ENCODE measurements at places on chromosomes 3 and 15. TPM values are rescaled to one million over a fixed set of nuclear protein-coding genes. Genes with fewer than 3 reads are reported as not detected.
A peak's percentile ranks its signal among the peaks of the same experiment; 100 is the strongest.

DNA sequence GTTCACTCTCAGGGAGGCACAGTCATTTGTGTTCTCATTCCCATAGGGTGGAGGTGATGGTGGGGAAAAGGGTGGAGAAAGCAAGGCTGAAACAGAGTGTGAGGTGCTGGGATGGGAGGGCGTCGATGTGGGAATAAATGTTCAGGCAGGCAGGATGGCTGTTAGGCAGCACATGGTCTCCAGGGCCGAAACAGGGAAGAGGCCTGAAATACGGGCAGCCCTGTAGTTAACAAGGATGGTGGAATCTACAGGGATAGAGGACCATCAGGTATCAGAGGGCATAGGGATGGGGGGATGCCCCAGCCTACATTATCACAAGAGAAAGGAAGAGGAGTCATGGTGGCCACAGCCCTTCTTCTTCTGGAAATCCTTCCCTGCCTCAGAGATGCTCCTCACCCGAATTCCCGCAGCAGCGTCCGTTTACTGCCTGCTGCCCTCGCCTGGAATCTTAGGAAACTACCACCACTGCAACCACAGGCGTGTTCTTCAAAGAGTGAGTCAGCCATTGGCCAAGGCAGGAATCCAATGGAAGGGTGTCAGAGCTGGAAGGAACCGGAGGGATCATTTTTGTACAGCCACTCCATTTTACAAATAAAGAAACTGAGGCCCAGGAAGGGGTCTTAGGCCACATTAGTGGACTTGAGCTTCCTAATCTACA lies 49.7 kb upstream of the POMGNT2 start:
- DNase-seq, result no peak

Gene NRROS
- polyA plus RNA-seq, result 3.8 TPM

Gene APBA2
- polyA plus RNA-seq, result 11.8 TPM

- no peak for DNase-seq
Observed at GRCh38 chr3:99686469-99686868, 48.1 kb downstream of the COL8A1 start.

Gene B3GALNT1
- 43.5 TPM for polyA plus RNA-seq

DNA sequence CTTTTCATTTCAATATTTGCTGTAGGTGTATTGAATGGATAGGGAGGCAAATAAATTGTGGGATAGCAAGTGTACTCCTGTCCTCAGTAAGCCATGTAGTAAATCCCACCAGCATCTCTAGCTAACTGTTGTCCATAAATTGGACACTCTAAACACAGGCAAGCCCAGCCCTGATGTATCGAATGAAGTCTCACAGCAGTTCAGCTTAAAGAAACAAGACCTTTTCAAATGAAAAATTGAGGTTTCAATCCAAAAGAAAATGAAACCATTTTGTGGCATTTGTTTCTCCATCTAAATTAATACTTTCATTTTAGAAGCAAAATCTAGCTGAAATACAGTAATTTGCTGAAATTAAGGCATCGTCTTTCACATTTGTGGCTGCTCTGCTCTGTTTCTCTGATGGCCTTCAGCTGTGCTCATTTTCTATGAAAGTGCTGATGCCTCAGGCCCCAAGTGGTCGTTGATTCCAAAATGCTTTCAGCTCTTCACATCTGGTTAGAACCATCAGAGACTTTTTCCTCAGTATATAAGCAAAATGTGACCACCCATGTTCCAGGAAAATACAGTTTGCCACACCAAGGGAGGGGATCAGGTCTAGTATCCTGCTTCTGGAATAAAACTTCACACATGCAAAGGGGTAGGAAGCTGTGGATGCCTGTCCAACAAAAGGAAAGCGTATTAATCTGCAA lies 245.0 kb downstream of the ZMAT3 start:
- no peak for DNase-seq

DNA sequence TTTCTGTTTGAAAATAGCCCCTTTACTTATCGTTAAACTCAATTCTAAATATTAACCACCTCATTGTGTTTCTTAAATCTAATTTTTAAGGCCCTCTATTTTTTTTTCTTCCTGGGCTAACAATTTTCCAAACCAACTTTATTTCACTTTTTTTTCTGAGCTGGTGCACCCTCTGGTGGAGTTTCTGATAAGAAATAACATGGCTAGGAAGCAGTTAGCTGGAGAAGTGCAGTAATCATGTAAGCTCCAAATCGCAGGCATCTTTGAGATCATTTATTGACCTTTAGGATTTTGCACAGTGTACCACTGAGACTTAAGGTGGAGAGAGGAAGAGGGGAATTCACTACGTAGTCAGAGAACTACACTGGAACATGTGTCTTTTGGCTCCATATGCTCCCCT lies 6.4 kb downstream of the TMEM207 start:
- no peak for DNase-seq

Gene DISP2
- 0.51 TPM for polyA plus RNA-seq

GRCh38 chr15:78811124-78811824 lies at the start of gene ADAMTS7:
Gene ADAMTS7 (minus strand): TSS chr15:78811464. CDS start chr15:78811220, 244 bp downstream.
- DNase-seq, result peak; percentile 18

- DNase-seq, result no peak
Observed at GRCh38 chr3:56123487-56123886, 344.8 kb downstream of the ERC2 start.

DNA sequence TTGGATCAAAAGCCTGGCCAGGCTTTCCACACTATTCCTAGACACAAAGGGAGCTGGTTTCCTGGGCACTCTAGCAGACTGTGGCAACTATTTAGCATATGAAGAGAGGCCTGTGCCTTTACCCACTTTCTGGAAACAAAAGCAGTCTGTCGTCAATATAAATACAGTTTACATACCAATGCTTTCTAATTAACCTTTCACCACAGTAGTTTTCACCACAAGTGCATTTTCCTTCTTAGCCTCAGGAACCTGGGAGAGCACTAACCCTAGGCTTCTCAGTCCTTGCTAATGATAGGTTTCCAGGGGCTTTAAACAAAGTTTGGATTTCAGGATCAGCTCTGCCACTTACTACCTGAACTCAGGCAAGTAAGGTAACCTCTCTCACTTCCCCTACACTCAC lies 499.1 kb downstream of the MAGI1 start:
- no peak for DNase-seq

DNA sequence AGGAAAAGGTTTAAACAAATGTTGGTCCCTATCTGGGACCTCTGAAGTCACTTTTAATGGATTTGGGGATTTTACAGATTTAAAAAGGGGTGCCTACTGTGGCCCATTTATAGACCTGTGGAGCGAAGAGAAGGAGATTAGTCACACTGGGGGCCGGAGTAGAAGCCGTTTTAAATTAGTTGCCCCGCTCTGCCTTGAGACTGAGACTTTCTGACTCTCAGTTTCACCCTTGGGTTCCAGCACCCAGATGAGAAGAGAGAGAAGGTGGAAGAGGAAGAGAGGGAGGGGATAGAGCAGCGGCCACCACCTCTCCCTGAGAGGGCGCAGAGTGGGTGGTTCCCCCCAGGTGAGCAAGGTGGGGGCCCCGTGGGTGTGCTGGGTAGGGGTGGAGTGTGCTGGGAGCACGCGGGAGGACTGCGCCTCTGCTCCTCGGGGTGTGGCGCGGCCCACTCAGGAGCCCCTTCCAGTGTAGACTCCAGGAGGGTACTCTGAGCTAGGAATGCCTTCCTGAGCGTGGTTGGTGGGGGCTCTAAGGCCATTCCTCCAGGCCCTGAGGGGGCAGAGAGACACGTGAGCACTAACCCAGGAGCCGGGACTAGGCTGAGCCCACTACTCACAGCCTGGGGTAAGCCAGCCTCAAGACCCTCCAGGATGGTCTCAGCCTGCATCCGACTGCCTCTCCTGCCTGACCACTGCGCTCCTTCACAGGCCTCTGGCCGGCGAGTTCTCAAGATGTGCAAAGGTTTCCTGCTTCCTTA lies 32.6 kb upstream of the RAB6B start:
- no peak for DNase-seq

DNA sequence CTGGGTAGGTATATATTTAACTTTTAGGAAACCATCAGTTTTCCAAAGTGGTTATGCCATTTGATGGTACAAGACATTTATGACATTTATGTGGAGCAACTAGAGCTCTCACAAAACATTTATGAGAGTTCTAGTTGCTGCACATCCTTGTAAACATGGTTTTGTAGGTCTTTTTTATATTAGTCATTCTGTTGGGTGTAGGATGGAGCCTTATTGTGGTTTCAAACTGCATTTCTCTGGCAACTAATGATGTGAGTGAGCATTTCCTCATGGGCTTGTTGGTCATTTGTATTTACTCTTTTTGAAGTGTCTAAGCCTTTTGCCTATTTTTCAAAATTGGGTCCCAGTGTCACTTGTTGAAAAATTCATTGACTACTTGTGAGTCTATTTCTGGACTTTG lies 45.7 kb upstream of the MGLL start:
- no peak for DNase-seq

GRCh38 chr3:15556512-15556911 lies 35.0 kb upstream of the COLQ start:
- DNase-seq, result no peak

- DNase-seq, result no peak
Observed at GRCh38 chr3:41369838-41370237, 170.5 kb downstream of the CTNNB1 start.

DNA sequence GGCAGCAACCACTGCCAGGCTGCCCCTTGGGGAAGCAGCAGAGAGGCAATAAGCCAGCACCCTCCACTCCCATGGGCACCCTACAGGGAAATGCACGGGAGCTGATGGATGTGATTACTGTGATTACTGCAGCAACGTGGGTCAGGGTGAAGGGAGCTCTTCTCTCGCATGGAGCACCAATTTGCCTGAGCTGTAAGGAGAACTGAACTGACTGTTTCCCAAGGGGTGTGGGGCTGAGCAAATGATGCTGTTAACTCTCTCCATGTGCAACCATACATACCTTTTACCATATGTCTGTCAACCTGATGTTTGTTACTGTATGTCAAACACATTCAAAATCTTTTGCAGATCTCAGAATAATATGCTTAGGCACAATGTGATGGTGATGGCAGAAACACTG lies 680.6 kb downstream of the SQOR start:
- DNase-seq, result no peak

- DNase-seq, result peak; percentile 41
Observed at GRCh38 chr3:169661361-169662131, 2.0 kb downstream of the MECOM start.

DNA sequence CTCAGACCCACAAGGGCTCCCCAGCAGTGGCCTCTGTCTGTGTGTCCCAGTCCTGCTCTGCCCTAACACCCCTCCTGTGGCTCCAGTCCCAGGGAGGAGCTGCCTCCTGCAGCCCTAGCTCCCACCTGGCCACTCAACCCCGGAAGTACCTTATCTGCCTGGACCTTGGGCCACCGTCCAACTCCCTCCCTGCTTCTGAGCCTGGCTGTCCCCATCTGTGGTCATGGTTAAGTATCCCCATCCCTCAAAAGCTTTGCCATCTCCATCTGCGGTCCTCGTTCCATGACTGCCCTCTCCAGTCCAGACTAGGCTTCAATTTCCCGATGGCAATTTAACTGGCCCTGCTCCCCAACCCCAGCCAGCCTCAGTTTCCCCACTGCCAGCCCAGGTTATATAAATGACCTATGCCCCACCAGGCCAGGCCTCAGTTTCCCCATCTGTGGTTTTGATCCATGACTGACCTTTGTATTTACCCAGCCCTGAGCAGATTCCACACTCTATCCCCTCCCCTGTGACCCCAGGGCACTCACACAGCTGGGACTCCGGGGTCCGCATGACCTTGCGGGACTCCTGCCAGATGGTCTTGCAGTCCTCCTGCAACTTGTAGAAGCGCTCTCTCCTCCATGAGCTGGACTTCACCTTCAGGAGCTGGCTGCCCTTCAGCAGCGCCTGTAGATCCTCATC lies 9.6 kb downstream of the PLCD1 start:
- DNase-seq, result no peak

Gene BCL2A1
- polyA plus RNA-seq, result 0.35 TPM
